ENCODE measurements at places on chromosomes 11 and 22.

DNA sequence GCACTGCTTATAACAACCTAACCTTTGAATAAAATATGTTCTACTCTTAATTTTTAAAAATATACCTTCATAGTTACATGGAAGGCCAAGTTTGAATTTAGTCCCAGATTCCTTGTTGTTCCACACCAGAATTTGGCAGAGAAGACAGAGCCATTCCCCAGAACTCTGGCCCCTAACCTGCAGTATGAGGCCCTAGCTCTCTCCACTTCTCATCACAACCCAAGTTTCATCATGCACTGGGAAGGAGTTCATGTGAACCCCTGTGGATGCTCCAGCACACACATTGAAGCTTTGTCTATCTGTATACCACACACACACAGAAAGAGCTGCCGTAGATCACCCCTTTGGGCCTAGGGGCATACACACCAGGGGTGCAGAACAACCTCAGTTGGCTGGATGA, 10.6 kb upstream of the BBOX1 start:
- no peak for DNase-seq

DNA sequence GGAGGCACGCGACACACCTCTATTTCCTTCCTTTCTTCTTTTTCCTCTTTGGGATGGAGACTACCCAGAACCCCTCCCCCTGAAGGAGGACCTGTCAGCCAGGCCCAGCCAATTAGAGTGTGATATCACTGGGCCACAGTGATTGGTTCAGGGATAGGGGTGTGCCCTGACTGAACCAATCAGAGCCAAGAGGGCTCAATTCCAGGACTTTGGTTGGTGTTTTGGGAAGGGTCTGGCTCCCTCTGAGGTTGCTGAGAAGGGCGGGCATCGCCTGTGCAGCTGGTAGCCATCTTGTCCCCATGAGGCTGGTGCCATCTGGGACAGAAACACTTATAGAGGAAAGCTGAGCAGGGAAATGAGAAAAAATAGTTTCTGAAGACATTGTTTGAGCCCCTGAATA, 71.4 kb downstream of the CHST1 start:
- no peak for DNase-seq

DNA sequence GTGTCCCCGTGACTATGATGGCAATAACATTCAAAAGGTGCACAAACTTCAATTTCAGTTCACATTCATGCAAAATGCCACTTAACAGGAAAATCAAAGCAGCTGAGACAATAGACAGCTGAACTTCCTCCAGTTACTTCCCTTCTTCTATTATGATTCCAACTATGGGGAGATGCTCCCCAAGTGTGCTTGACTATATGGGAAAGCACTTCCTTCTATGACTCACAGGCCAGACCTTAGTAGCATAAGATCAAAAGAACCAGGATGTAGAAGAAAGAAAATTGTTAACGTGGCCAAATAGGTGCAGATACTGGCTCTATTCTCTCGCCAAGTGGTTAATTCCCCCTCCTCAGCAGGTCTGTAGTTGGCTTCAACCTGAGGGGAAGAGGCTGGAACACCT, 7.8 kb upstream of the FAT3 start:
- DNase-seq, result no peak

GRCh38 chr11:110797453-110797852, 85.2 kb upstream of the ARHGAP20 start:
- DNase-seq, result no peak

GRCh38 chr22:28951969-28952521, 68.7 kb downstream of the ZNRF3 start:
- DNase-seq, result no peak

- DNase-seq, result peak; percentile 43
These were observed 67.7 kb downstream of the TBC1D22A start for GRCh38 chr22:46829941-46830715.

- peak; percentile 69 for DNase-seq
These were observed 27.1 kb downstream of the ARAP1 start for GRCh38 chr11:72724851-72725723.

GRCh38 chr11:2932850-2933251, 3.6 kb upstream of the PHLDA2 start:
- DNase-seq, result no peak

DNA sequence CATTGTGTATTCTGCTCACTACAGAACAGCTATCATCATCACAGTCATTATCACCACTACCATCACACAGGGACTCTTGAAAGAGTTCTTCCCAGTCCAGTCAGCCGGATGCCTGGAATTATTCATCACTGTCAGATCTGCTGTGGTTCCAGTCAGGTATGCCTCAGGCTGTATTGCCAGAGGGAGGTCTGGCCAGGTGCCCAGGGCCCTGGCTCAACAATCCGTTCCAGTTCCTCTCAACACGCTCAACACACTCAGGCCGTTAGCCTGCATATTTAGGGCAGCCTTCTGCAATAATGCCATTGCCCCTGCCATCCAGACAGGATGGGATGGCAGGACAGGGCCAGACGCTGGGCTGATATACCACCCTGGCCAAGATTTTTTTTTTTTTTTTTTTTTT, 28.6 kb upstream of the RASL10A start:
- DNase-seq, result no peak

- DNase-seq, result no peak
These were observed 3.4 kb upstream of the SIDT2 start for GRCh38 chr11:117175104-117175503.

DNA sequence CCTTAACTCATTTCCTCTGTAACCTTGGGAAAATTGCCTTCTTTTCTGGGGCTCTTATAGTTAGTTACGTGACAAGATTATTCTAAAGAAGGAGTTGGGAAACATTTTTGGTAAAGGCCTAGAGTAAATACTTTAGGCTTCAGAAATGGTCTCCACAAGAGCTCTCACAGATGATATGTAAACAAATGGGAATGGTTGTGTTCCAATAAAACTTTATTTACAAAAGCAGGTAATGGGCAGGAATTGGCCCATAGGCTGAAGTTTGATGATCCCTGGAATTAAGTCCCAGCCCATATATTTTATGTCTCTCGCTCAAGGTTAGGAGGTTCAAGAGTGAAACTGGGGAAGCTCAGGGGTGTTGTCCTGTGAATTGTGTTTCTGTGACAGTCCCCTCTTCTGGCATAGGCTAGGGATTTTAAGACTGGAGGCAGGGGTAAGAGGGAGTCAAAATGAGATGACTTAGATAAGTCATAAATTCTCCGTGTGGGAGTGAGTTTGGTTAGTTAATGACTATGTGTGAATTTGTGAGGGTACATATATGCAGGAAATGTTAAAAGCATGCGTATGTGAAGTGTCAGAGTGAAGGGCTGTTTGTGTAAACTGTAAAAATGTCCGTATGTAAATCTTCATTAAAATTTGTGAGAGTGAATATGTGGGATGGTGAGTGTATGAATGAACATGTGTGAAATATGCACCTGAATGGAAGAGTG, 7.4 kb upstream of the OR52B4 start:
- DNase-seq, result no peak

GRCh38 chr22:46006379-46007002, 29.5 kb upstream of the WNT7B start:
- DNase-seq, result peak; percentile 84

DNA sequence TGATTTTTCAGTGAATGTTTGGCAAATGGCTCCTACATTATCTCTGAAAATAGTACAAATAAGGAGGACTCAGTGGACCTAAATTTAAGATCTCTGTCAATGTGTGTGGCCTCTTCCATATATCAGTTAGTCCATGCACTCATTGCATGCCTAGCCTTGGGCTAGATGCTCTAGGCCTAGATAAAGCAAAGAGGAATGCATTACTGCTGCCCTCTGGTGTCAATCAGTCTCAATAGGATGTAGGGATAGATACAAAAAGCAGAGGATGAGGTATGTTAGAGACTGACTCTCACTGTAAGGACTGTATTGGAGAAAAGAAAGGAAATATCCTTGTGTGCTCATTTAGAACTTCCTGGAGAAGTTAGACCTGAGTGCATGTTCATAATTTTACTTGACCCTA, 42.0 kb downstream of the MS4A2 start:
- DNase-seq, result peak; percentile 34
